Stimulated activated CD8-positive, alpha-beta memory T cell treated with anti-CD3 and anti-CD28 coated beads, Interleukin-7, amount 100 ng/mL, for 1 hour (primary cell): ENCODE measurements at places on chromosomes 5 and 9.

GRCh38 chr5:96818125-96818788, 10.5 kb upstream of the ERAP1 start:
- no peak for DNase-seq

- no peak for DNase-seq
Observed at GRCh38 chr9:27572566-27572917, 739 bp downstream of the C9orf72 start.

GRCh38 chr5:147822686-147823491, 8.6 kb downstream of the SPINK1 start:
- no peak for DNase-seq

DNA sequence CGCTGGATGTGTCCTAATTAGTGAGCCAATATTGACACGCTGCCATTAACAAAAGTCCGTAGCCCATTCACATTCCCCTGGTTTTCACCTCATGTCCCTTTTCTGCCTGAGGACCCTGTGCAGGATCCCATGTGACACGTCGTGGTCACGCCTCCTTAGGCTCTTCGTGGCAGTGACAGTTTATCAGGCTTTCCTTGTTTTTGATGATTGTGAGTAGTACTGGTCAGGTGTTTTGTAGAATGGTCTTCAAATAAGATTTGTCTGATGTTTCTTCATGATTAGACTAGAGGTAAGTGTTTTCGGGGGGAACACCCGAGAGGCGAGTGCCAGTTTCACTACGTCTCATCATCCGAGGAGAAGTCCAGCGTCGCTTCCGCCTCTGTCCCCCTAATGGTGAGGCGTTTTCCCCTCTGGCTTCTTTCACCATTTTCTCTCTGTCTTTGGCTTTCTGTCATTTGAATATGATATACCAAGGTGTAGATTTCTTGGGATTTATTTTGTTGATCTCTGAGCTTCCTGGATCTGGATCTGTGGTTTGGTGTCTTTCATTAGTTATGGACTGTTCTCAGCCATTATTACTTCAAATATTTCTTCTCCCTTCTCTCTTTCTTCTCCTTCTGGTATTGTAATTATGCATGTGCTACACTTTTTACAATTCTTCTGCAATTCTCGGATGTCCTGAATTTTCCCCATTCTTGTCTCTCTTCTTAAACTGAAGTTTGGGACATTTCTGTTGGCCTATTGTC, 57.3 kb downstream of the TRIP13 start:
- DNase-seq: no peak

- no peak for DNase-seq
Observed at GRCh38 chr9:109311731-109312130, 9.1 kb downstream of the EPB41L4B start.

- DNase-seq: no peak
Observed at GRCh38 chr9:134545215-134545542, 96.4 kb upstream of the COL5A1 start.

GRCh38 chr5:158819840-158820620, 279.7 kb downstream of the EBF1 start:
- DNase-seq: no peak

GRCh38 chr9:101050650-101051049, 22.1 kb downstream of the PLPPR1 start:
- DNase-seq: no peak

- no peak for DNase-seq
Observed at GRCh38 chr9:27204578-27204977, 92.4 kb downstream of the EQTN start.

DNA sequence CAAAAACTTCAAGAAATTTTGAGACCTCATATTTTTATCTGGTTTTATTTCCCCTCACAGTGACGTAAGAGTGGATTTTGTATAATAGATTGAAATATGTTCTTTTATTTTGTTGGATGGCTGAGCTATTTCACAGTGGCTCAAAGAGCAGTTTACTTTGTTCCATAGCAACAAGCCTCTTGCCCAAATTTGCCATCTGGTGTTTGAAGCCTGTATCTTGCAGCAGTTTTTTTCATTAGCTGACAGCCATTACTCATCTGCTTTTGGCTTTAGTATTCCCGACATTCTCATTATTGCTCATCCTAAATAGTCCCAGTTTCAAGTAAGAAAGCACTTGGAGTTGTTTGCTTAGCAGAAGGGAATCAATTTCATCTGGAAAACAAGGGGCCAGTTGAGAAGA, 36.3 kb downstream of the GDA start:
- no peak for DNase-seq

DNA sequence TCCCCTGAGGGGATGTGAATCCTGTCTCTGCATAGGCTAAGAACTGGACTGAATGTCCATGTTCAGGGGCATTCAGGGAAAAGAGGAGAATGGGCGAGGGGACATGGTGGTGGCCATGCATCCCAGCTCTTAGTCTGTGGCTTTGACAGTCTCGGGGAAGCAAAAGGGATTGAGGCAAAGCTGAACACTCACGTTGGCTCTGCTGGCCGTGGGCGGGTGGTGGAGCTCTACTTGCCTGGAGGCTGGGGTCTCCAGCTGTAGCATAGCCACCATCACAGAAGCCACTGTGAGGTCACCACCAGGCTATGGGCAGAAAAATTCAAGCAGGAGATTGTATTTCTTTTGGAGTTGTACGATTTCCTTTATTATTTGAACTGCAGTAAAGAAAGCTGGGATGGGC, 4.1 kb downstream of the GARIN3 start:
- no peak for DNase-seq

GRCh38 chr5:118996098-118996497, 7.8 kb upstream of the DTWD2 start:
- DNase-seq: no peak

DNA sequence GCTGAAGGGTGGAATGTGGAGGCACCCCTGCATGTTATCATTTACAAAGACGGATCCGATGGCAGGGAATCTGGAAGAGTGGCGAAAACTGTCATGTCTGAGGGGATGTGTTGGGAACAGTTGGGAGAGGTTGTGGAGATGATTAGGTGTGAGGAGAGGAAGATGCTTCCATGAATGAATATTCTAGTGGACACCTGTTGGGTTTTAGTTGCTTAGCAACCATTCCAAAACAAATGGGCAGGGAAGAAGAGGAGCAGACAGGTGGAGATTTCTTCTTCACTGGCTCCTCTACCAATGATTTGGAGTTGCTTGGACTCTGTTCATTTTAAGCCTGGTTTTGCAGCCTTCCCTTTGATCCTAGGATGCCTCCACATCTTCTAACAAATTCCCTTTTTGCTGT, 465.3 kb upstream of the CLINT1 start:
- DNase-seq: no peak

- no peak for DNase-seq
Observed at GRCh38 chr5:130333089-130333488, 428.8 kb downstream of the CHSY3 start.
